ENCODE measurements at places on chromosomes 2 and 18.

- DNase-seq, result peak; percentile 13
Observed at GRCh38 chr2:197107291-197108269, 181.1 kb upstream of the PGAP1 start.

GRCh38 chr2:58291726-58292438 lies 50.8 kb upstream of the FANCL start:
- no peak for DNase-seq

- DNase-seq, result no peak
Observed at GRCh38 chr2:203886661-203887151, 19.1 kb downstream of the CTLA4 start.

DNA sequence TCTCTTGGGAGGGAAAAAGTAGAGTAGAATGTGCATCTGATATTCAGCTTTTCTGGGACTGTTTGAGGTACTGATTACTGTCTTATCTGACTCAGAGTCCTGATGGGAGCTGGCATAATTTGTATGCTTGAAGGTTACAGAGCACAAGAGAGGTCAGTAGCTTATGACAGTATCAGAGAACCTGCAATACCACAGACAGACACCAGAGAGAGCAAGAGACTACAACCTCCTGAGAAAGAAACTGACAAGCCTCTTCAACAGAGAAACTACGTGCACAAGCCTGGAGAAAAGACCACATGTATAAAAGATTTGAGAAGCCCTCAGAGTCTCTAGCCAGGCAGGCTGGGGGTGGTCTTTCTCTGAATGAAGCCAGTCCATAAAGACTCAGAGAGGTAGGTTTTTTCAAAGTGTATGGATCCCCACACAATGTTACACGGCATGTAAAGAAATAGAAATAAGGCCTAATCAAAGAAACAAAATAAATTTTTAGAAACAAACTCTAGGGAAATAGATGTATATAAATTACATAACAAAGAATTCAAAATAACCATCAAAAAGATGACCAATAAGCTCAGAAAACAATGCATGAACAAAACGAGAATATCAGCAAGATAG lies 568.3 kb downstream of the LRRTM4 start:
- DNase-seq, result peak; percentile 69

DNA sequence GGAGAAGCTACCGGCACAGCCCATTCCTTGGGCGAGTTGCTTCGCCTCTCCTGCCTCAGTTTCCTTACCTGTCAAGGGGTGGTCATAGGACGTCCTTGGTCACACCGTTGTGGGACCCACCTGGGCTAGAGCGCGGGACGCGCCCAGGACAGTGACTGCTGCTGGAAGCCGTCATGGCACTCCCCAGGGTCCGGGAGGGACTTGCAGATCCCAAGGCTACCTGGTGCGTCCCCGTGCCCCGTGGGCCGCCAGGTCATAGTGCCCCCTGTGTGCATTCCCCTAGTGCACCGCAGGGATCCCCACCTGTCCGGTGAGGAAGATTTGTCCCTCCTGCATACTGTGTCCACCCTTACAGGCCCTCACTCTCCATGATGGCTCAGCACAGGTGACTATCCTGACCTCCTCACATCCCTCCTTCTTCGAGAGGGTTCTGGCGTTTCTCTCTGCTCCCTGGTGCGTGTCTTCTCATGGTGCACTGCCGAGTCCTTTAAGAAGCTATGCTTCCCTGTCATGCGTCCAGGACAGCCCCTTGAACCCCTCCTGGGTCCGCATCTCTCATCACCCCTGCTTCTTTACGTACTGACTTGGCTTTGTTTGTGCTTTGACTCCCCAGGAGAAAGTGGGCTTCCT lies 886 bp upstream of the STK25 start:
- no peak for DNase-seq

DNA sequence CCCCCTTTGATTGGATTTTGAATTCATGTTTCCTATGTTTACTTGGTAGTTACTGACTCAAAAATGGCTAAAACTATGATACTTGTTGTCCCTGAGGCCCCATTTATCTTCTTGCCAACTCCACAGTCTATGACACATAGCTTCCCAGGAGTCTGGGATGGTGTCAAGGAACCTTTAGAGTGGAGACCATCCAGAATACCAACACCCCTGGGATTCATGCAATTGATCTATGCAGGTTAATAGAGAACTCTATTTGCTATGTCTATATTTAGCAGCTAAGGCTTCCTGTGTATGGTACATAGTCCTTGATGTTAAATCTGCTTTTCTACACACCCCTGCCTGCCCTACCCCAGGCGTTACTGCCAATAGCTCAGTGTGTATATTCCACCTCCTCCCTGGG lies 218.5 kb upstream of the HDAC4 start:
- DNase-seq, result no peak

DNA sequence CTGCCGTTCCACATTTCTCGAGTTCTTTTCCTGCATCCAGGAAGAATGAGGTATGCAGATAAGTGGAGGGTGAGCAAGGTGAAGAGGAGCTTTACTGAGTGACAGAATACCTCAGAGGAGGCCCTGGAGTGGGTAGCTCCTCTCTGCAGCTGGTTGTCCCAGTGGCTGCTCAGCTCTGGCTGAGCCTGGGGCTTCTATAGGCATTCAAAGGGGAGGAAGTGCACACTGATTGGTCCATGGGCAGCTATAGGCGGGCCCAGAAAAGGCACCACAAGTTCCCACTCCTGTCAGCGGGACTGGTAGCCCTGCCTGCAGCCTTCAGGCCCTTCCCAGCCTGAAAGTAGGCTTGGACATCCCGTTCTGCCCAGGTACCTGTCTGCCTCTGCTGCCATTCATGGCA lies 94.7 kb downstream of the DOK6 start:
- no peak for DNase-seq

DNA sequence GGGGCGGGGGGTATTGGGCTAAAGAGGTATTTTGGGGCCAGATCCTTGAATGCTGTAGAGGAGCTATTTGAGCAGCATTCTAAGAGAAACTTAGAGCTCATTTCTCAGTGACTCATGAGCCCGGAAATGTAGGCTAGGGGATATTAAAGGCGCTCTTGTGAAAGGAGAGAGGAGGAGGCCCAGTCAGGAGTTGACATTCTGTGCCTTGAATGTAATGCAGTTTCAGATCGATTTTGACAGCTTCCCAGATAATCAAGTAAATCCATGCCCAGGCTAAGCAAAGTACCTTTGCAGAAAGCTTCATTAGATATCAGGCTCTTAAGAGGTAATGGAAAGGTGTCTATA lies 1.5 kb downstream of the CAB39 start:
- no peak for DNase-seq

GRCh38 chr18:31723990-31724711 lies 36.5 kb downstream of the SLC25A52 start:
- DNase-seq, result no peak

GRCh38 chr2:40072442-40073232 lies 293.6 kb upstream of the THUMPD2 start:
- DNase-seq, result no peak

GRCh38 chr2:236434593-236434992 lies 135.0 kb upstream of the ACKR3 start:
- DNase-seq, result no peak

- no peak for DNase-seq
Observed at GRCh38 chr18:76619621-76620315, 124.7 kb upstream of the ZNF516 start.

DNA sequence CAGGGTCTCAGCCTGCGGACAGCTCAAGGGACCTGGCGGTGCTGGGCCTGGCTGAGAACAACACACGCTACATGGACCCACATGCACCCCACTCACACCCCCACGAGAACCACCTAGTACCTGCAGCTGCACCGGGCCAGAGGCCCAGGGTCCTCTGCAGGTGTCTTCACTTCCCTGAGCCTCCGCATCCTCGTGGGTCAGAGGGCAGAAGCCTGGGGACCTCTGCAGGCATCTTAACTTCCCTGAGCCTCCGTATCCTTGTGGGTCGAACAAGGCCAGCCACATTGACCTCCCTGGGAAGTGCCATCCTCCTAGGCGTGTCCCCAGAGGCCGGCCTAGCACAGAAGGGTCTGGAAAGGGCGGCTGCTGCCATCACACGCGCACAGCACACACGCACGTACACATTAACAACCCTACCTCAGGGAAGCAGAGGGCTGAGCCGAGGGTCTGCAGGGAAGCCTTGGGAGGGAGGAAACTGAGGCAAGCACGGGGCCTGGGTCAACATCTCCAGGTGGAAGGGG lies 62.5 kb upstream of the HPCAL1 start:
- no peak for DNase-seq

GRCh38 chr2:160224060-160224459 lies 24.0 kb upstream of the ITGB6 start:
- DNase-seq, result peak; percentile 94

DNA sequence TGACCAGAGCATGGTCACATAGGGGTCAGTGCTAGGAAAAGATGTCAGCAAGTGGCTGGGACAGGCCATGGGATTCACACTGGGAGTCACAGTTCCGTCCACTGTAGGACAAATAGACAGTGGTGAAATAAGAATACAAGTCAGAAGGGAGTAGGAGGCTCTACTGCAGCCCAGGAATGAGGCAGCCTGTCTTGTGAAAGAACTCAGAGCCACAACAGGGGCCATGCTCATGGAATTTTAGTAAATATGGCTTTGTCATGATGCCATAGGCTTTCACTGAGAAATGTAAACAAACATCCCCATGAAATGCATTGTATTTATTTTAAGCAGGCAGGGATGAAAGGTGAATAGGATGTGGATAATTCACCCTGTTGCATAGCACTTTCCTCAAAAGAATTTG lies 504.3 kb downstream of the SOX11 start:
- DNase-seq, result no peak

- DNase-seq, result no peak
Observed at GRCh38 chr2:190879474-190880377, 895 bp upstream of the GLS start.

DNA sequence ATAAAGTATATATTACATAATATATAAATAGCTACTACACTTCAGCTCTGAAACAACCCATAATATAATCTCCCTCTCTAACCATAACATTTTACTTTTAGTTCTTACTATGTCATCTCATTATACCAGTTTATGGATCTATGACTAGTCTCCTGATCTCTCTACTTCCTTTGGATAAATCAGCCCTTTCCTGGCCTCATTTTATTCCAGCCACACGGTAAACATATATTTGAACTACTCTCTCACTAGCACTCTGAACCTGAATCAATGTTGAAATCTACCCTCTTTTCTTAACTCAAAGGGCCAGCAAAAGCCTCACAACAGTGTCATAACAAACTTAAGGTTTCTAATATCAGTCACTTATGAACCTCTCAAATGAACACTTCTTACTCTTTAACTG lies 62.6 kb downstream of the BAZ2B start:
- no peak for DNase-seq

- no peak for DNase-seq
Observed at GRCh38 chr2:233845301-233846060, 8.9 kb downstream of the HJURP start.

DNA sequence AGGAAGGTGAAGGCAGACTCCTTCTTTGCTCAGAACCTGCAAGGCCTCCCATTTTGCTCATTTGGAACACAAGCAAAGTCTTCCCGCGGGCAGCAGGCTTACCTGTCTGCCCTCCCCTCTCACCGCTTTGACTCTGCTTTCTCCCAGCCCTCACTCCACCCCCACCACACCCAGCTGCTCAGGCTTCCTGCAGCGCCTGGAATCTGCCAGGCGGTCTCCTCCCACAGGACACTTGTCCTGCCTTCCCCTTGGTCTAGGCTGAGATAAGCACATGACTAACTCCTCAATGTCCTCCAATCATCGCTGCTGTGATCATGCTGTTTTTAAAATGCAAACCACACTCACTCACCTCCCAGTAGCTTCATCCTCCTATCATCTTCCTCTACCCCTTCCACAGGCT lies 430.0 kb downstream of the ZNF516 start:
- no peak for DNase-seq

- no peak for DNase-seq
Observed at GRCh38 chr2:223117533-223117932, 65.5 kb downstream of the KCNE4 start.

DNA sequence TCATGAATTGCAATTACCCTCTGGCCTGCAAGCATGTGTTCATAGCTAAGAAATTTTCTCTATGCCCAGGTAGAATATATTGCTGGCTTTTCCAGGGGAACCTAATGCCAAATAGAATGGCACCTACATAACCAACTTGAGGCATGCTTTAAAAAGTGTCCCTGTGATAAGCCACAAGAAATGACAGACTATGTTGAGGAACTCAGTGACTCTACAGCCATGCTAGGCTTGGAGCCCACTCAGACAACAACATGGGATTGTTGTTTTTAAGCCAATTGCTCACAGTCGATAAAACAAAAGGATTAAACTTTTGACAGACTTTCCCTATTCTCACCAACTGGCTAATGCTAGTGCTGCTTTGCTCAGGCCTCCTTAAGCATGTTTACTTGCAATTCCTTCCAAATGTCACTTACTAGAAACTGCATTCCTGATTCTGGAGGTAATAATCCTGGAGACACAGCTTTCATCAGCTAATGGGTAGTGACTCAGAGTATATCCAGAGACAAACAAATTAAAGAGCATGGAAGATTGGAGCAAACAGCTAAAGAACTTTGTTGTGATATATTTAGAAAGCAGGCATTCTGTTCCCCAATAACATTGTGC lies 249.0 kb downstream of the SLC8A1 start:
- no peak for DNase-seq

DNA sequence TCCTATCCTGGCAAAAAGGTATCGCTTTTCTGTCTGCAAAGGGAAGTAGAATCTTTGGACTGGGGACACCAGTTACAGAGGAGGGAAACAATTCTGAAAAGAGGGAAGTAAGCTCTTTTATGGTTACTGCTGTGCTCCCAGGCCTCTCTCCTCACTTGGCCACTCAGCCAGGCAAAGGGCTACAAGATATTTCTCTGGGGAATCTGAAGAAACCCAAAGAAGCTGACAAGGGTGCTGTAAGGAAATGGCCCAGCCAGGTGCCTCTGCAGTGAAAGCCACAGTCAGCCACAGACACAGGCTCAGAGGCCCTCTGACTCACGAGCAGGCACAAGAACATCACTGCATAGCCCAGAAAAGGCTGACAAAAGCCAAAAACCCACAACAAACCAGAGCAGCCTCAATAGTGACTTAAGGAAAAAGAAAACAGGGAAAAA lies 5.8 kb downstream of the HDLBP start:
- DNase-seq, result no peak

DNA sequence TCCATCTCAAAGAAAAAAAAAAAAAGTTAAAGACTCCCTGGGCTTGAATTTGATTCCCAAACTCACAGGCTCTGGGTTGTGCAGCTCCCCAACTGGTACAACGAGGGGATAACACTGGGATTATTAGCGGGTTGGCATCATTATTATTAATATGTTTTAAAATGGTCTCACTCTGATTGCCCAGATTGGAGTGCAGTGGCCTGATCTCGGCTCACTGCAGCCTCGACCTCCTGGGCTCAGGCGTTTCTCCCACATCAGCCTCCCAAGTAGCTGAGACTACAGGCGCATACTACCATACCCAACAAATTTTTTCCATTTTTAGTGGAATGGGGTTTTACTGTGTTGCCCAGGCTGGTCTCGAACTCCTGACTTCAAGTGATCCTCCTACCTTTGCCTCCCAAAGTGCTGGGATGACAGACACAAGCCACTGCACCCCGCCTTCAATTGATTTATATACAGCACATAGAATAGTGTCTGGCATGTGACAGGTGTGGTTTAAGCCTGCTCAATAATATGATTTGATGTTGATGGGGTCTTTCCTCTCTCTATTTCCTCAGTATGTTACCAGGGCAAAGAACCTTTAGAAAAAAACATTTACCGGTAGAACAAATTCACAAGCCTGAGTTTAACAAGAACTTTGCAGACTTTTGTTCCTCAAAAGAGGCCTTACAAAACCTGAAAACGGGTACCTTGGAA lies 12.2 kb downstream of the MYCN start:
- DNase-seq, result no peak
